ENCODE measurements at places on chromosomes 12 and 14.

- DNase-seq = no peak
Measured at GRCh38 chr14:50362764-50363713, 33.6 kb downstream of the CDKL1 start.

GRCh38 chr14:81605660-81606059, 72.0 kb upstream of the SEL1L start:
- no peak for DNase-seq

GRCh38 chr14:84129941-84130340, 1400.0 kb upstream of the FLRT2 start:
- no peak for DNase-seq

DNA sequence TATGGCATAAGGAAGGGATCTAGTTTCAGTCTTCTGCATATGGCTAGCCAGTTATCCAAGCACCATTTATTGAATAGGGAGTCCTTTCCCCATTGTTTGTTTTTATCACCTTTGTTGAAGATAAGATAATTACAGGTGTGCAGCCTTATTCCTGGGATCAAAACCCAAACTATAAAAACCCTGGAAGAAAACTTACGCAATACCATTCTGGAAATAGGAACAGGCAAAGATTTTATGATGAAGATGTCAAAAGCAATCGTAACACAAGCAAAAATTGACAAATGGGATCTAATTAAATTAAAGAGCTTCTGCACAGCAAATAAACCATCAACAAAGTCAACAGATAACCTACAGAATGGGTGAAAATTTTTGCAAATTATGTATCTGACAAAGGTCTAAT, 128.5 kb upstream of the DCN start:
- no peak for DNase-seq

DNA sequence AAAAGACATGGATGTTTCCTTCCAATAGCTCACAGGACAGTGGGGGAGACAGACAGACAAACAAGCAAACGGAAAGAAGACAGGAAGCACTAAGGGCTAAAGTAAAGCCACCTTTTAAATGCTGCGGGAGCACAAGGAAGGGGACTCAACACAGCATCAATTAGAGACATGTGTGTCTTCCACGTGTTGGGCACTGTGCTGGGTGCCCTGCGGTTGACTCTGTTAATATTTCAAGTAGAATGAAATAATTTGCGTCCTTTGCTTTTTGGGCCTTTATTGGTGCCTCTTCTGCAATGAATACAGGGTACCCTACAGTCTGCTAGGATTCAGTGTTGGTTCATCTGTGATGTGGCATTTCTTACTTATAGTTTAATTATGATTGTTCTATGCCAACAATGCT, 90.9 kb upstream of the CPM start:
- no peak for DNase-seq

GRCh38 chr12:80193865-80194264, 94.5 kb downstream of the OTOGL start:
- no peak for DNase-seq

GRCh38 chr14:64244279-64244678, 49.9 kb downstream of the ESR2 start:
- no peak for DNase-seq

DNA sequence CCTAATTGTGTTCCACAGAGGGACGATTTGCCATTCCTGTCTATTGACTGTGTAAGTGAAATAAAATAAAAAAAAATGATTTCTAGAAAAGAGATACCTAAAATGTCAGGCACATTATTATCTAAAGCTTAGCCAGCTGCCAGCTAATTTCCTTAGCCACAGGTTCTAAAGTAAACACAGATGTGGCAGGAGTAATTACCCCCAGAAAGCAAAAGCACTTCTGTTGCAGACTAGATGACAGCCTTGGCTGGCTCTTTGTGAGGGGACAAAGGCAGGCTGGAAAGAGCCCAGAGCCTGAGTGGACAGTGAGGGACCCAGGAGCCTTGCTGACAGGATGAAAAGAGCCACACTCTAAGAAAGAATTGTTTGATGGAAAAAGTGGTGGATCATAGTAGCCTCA, 418.1 kb downstream of the LRIG3 start:
- no peak for DNase-seq

DNA sequence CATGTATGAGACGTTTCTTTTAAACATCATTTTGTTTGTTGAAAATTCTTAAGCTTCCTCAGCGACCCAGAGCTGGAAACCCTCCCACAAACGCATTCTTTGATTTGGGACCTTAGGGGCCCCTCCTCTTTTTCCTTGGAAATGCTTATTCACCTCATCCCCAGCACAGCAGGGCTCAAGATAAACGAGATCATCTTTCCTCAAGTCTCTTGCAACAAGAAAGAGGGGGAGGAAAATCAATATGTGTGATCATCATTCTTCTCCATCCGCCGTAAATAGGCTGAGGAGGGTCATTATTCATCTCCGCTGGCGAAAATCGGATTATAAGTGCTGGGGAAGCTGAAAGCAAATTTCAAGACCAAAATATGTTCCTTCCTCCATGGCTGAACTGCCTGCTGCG, 1415.2 kb downstream of the AACS start:
- DNase-seq = no peak

GRCh38 chr12:121778567-121779421, 14.7 kb downstream of the RHOF start:
- no peak for DNase-seq

- no peak for DNase-seq
Measured at GRCh38 chr12:47870175-47870781, 34.5 kb downstream of the VDR start.

DNA sequence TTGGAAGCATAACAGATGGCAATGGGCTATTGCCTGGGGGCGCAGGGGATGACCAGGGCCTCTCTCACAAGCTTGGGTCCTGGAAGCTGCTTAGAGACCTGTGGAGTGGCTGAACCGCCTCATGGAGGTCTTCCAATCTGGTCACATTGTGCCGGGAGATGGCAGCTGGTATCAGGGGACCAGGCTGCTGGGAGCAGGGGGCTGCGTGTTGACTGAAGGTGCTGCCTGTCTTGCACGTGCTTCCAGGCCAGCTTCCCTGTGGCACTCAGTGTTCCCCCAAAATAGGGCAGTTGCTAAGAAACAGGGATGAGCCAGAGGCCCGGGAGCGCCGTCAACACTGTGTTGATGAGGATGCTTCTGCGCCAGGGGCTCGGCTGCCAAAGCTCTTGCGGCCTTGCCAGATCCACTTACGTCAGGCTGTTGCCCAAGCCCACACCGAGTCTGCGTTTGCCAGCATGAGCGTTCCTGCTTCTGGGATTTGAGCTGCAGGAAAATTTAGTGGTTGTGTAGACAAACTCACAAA, 39.8 kb downstream of the ELK3 start:
- no peak for DNase-seq

DNA sequence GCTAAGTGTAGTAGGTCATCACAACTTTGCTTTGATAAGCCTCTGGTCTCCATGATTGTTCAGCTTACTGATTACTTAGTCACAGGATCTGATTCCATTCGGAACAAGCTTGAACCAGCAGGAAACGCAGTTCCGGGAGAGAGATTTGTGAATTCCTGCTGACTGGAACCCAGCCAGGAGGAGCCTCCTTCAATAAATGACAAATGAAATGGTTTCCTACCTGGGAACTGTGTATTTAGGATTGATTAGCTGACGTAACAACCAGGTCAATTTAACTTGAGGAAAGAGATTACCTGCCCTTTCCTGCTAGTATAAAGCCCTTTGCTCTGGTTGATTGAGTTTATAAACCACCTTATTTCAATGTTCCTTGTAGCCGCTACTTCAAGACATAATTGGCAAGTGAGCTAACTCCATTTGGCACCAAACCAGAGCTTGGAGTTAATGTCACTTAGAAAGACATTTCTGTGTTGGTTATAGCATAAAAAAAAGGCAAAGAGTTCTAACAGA, 35.1 kb upstream of the KCNH3 start:
- DNase-seq = peak; percentile 16

DNA sequence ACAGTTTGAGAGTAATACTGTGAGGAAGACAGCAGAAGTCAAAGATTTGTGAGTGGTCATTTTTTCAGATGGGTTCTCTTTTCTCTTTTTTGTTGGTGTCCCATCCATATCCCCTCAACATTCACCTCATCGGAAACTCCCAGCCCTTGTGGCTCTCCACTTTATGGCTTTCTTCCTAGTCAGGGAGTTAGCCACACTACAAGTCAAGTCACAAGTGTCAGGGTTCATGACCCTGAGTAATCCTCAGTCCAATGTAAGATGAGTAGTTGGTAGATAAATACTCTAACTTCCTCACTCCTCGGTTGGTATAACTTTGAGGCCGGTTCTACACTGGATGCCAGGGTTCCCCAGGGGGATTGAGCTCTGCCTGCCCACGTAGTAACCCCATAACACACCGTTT, 41.4 kb downstream of the PTGER2 start:
- DNase-seq = no peak

GRCh38 chr12:79765157-79765556, 74.4 kb upstream of the PAWR start:
- DNase-seq = no peak

- peak; percentile 27 for DNase-seq
Measured at GRCh38 chr12:56687223-56688128, 608 bp downstream of the PTGES3 start.

- no peak for DNase-seq
Measured at GRCh38 chr12:71141378-71141926, 16.3 kb downstream of the TSPAN8 start.

- no peak for DNase-seq
Measured at GRCh38 chr14:72740966-72741825, 152.7 kb downstream of the DPF3 start.

DNA sequence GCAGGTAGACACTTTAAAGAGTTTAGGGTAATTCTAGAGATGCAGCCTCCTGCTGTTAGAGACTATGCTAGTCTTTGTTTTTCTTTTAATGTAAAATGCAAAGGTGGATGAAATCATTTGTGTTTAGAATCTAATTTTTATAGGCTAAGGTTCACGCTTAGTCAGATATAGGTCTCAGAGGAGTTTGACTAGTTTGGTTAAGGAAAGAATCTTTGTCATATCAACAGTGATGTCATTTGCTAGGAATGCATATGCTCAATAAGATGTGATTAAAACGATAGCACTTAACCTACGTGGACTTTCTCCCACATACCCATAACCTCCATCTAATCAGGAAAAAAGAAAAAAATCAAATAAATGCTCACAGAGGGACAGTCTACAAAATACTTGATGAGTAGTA, 859.3 kb upstream of the ATXN7L3B start:
- DNase-seq = no peak

DNA sequence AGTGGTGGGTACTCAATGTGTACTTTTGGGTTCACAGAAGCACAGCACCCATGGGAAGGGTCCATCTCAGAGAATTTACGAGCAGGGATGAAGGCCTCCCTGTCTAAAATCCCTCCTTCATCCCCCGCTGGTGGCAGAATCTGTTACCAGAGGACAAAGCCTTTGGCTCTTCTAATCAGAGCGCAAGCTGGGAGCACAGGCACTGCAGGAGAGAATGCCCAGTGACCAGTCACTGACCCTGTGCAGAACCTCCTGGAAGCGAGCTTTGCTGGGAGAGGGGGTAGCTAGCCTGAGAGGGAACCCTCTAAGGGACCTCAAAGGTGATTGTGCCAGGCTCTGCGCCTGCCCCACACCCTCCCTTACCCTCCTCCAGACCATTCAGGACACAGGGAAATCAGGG, 1.5 kb upstream of the GPR162 start:
- DNase-seq = no peak

DNA sequence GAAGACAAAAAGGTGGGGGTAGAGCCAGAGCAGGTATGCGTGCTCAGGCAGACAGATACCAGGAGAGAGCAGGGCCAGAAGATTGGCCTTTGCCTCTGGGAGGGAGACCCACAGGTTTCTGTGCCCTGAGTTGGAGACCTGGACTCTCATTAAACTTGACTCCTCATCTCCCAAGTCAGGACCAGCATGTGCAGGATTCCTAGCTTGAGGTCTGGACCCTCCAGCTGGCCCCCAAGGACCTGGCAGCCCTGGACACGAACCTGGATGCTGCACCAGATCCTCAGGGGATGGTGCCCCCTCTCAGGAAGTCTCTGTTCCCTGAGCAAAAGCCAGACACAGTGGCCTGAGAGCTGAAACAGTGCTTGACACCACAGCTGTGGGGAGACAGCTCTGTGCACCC, 10.5 kb upstream of the KRT73 start:
- DNase-seq = no peak

- no peak for DNase-seq
Measured at GRCh38 chr14:88089445-88089844, 84.5 kb downstream of the GPR65 start.

GRCh38 chr14:92499234-92499633, 14.3 kb upstream of the RIN3 start:
- DNase-seq = no peak

DNA sequence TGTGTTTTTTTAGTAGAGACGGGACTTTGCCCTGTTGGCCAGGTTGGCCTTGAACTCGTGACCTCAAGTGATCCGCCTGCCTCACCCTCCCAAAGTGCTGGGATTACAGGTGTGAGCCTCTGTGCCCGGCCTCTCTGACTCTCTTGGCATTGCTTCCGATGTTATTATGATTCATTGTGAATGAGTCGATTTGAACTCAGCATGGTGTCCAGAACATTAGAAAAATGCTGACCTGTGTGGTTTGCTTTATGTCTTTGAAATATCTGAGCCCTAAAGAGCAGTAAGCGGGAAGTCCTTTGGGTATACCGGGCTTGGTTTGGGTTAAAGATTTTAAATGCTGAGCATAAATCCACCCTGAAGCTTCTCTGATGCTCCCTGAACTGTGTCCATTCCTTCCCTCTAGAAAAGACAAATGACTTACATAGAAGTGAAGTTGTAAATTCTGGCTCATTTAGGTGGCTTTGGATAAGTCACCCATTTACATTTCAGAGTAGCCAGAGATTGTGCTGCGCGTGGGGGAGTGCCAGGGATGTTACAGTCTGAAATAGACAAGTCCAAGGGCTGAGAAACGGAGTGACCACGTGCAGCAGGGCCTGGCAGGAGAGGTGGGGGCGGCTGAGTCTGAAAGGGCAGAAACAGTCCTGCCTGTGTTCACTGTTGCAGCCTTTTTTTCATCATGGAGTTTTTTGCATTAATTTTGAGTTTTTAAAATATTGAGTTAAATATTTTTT, 39.6 kb downstream of the SLC15A4 start:
- DNase-seq = no peak

GRCh38 chr12:27277846-27278260, 33.8 kb downstream of the STK38L start:
- DNase-seq = no peak

DNA sequence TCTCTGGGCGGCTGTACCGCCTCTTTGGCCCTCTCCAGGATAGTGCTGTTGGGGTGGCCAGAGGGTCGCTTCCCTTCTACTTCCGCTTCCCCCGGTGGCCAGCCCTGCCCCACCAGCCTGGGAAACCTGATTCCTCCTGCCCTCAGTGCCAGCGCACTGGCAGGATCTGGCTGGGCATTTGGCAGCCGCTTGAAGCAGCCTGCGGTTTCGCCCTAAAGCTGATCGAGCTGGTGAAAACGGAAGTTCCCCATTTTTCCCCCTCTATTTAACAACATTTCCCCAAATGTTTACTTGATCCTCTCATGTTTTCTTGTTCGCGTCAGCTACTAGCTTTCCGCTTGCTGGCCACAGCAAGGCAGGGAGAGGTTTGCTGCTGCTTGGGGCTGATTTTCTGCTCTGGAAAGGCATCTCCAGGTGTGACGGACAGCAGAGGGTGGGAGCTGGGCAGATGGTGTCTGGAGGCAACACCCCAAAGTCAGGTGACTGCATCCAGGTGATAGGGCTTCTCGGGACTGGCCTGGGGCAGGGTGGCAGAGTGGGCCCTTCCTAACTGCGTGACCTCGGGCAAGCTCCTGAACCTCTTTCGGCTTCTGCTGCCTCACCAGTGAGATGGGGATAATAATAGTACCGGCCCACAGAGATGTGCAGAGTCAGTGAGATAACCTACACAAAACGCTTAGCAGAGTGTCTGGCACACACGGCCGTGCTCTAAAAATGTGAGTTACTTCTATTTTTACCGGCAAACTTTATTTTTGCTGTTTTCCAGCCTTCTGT, 53.1 kb downstream of the TSPAN9 start:
- DNase-seq = no peak
